AG08395 (cell line): ENCODE measurements at places on chromosomes 2 and 18.
A peak's percentile ranks its signal among the peaks of the same experiment; 100 is the strongest.

DNA sequence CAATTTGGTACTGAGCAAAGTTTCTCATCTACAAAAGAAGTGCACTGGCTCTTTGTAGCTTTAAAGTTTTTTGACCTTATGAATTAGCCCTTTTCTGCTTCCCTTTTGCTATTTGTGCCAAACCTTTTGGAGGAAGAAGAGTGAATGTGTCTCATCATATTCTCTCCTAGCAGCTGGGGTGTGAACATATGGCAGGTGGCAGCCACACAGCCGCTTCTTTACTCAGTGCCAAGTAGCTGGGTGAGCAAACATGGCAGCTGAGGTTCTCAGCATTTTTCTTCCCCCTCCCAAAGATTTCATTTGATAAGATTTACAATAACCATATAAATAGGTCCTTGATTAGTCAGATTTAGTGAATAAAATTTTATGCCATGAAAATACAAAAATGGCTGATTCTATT is 46.7 kb upstream of the STK17B start:
- no peak for DNase-seq

GRCh38 chr2:113291191-113291590 is 12.5 kb upstream of the PAX8 start:
- DNase-seq = no peak

DNA sequence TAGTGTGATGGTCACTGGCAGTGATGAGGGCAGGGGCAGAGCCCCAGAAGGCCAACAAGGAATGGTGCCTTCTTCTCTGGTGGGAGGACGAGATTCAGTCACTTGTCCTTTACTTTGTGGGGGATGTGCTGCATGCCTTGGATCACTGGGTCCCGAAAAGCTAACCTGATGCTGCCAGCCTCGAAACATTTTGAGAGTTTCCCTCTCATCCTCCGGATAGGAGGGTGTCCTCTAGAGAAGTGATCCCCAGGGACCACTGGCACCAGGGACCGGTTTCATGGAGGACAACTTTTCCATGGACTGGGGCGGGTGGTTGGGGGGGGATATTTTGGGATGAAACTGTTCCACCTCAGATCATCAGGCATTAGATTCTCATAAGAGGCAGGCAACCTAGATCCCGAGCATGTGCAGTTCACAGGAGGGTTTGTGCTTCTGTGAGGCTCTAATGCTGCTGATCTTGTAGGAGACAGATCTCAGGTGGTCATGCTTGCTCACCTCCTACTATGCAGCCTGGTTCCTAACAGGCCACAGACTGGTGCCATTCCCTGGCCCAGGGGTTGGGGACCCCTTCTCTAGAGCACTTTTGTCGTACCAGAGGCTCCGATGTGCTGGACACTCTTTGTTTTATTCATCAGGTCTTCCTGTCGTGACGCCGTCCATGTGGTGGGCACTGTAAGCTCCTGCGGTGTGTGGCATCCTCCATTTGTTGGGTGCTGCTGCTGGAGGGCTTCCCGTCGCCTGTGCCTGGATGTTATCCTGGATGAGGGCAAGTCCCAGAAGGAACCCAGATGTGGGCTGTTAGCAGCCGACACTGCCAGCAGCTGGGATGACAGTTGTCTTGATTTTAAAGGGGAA is 68.5 kb upstream of the HDAC4 start:
- DNase-seq = no peak

DNA sequence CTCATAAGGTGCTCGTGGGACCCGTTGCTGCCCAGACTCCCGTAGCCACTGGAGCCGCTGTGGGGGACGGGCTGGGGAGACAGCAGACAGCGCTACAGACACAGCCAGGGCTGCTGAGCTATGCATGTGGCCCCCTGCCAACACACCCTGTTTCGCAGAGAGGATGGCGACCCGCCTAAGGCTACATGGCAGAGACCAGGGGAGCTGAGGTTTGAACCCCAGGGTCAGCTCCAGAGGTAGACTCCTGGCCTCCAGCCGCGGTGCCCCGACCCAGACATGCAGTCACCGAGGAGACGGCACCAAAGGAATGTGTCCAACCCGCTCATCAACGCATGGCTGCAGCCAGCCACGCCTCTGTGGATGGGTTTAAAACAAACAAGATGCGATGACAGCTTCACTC is 21.0 kb upstream of the HES6 start:
- DNase-seq = no peak

GRCh38 chr2:223095207-223095606 is 43.2 kb downstream of the KCNE4 start:
- DNase-seq = no peak

DNA sequence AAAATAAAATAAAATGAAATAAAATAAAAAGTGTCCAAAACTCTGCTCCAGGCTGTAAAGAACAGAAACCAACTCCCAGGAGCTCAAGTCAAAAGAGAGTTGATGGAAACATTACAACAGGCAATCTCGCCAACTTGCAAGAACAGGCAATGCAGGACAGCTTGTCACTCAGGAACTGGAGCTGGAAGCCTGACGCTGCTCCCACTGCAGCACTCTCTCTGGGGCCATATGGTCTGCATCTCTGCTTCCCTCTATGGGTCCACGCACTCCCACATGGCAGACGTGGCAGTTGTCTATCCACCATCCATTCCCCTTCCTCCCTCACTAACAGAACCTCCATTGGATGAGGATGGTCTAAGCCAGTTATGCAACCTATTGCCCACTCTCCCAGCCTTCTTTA is 23.3 kb upstream of the ARPC2 start:
- no peak for DNase-seq

GRCh38 chr2:189580241-189580651 is 340 bp downstream of the SLC40A1 start:
- DNase-seq = no peak

DNA sequence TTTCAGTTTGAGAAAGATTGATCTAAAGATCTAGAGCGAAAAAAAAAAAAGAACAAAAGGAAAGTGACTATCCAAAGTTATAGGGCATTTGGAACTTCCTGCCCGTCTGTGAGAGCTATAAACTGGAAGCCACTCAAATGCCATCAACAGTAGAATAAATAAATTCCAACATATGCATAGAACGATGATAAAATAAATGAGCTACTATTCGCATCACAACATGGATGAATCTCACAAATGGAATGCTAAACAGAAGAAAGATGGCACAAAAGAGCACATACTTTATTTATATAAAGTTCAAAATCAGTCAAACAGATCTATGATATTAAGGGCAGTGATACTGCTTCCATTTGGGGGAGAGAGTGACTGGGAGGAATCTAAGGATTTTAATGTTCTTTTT is 128.8 kb downstream of the TTC32 start:
- no peak for DNase-seq

DNA sequence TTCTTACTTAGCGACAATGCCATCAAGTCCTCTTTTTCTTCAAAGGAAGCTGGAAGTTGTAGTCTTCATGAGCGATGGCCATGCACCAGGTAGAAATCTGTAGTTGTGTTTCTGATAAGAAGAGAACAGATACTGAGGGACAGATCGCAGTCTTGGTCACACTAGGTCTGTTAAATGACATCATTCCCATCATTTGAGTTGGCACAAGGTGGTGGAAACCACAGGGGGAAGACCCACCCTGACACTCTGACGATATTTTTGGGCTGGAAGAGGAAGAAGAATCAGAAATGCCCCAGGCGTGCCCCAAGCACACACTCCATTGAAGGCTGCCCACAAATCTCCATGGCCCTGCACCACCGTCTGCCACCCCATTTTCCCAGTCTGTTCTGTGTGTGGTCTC is 89.0 kb upstream of the BOD1L2 start:
- no peak for DNase-seq

DNA sequence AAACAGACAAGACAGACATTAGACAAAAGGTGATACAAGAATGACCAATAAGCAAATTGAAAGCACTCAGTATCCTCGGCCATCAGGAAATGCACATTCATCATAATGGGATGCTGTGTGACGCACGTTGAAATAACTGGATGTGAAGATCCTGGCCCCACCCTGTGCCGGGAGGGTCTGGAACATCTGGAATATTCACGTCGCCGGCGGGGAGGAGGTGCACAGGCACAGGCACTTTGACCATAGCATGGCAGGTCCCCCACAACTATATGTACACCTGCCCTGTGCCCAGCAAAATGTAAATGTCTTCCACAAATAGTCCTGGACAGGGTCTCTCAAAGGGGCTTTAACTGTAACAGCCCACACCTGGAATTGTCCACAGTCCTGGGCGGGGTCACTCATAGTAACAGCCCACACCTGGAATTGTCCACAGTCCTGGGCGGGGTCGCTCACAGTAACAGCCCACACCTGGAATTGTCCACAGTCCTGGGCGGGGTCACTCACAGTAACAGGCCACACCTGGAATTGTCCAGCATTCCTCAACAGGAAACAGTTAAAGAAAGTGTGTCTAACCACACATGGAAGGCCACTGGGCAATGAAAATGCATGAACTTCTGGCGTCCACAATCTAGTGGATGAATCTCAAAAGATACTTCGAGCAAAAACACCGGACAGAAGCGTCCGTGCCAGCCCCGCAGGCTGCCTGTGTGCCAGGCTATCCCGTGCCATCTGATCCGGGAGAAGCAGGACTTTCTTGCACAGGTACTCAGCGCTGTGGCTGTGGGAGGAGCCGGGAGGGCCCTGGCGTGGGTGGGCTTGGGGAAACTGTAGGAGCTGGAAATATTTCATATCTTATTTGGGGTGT is 113.4 kb downstream of the RTP5 start:
- DNase-seq = no peak

DNA sequence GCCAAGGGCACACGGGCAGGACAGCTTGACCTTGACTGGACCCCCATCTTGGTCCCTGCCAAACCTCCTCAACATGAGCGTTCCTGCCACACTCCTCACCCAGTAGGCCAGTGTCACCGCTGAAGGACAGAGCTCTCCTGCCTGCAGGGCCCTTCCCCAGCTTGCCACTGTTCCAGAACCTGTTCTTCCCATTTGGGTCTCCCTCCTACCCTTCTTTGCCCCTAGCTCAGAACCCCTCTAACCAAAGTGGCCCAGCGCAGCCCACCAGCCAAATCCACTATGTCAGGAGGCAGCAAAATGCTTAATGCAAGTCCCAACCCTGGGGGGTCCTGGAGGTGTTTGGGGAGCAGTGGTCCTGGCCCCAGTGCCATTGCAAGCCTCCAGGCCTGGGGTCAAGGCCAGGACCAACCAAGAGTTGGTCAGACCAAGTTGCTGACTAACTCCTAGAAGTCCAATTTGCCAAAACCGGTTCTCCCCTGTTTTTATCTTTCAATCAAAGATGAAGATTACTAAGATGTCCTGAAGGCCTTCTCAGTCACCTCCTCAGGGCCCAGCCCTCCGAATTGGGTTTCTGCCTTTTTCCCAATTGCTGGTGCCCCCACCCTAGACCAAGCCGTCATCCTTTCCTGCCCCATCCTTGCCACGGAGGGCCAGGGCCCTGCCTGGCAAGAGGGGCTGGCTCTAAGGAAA is 4.5 kb upstream of the ASPRV1 start:
- DNase-seq = no peak

DNA sequence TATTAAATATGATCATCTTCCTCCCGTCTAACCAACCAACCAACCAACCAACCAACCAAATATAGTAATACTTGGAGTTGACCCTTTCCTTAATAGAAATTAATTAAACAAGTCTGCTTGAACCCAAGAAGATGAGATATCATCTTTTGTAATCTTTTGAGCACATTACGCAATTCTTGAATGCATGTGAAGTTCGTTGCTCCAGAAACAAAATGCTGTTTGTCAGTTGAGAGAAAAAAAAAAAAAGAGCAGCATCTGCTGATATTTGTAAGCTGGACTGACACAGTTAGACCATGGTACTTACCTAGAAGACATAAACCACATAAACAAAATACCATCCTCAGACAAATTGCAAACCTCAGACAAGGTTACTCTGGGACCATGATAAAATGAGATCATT is 9.2 kb upstream of the SERPINB2 start:
- DNase-seq = peak; percentile 41

GRCh38 chr2:71190656-71191569 is 36.0 kb downstream of the PAIP2B start:
- peak; percentile 48 for DNase-seq

GRCh38 chr2:42842466-42842865 is 50.1 kb upstream of the HAAO start:
- DNase-seq = no peak

GRCh38 chr2:74887960-74888700 is 54.2 kb downstream of the HK2 start:
- peak; percentile 34 for DNase-seq

DNA sequence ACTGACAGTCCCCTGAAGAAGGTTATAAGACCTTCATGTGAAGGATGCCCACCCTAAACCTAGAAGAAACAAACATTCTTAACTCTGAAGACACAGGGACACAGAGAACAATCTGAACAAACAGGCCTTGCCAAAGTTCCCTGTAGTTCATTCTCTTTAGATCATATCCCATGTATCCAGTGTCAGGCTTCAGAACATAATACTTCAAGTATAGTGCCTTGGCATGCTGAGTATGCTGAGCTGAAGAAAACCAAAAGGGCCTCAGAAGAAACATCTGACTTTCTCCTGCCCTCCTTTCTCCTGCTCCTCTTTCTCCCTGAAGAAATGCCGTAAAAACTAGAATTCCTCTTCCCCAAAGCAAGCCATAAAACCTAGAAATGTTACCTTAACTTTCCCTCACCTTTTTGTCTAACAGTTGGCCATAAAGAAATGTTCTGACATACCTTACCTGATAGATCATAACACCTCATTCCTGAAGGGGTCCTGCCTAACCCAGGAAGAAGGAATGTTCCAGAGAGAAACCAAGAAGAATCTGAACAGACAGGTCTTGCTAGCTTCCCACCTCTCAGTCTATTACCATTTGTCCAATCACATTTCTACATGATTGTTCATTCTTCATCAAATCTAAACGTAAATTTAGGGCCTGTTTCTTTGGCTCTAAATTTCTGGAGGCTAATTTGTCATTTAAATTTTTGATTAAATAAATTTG is 160.1 kb upstream of the ZC3H15 start:
- no peak for DNase-seq

DNA sequence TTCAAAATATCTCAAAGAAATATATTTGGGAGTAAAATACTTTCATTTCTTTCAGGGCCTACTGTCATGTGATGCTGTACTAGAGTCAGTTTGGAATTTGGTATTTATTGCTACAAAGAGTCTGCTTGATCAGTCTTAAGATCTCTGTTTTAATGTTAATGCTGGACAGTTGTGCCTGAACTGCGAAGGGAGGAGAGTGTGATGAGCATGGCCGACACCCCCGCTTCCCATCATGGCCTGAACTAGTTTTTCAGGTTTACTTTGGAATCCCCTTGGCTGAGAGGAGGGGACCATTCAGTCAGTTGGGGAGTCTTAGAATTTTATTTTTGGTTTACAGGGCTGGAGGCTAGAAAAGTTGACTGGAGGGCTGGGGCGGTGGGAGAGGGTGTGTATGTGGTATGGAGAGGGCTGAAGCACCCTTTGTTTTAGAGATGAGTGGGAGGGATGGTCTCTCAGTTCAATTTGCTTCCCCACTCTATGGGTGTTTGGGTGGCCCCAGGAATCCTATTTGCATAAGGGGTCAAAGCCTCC is 20.9 kb upstream of the TEX44 start:
- no peak for DNase-seq

GRCh38 chr18:77131100-77131651 is 1.4 kb downstream of the MBP start:
- DNase-seq = no peak
